ENCODE measurements at places on chromosomes 3 and 15.

GRCh38 chr3:128970740-128971047, 23.2 kb downstream of the CFAP92 start:
- DNase-seq: no peak

- DNase-seq: no peak
Measured at GRCh38 chr15:57655809-57656208, 50.7 kb upstream of the POLR2M start.

DNA sequence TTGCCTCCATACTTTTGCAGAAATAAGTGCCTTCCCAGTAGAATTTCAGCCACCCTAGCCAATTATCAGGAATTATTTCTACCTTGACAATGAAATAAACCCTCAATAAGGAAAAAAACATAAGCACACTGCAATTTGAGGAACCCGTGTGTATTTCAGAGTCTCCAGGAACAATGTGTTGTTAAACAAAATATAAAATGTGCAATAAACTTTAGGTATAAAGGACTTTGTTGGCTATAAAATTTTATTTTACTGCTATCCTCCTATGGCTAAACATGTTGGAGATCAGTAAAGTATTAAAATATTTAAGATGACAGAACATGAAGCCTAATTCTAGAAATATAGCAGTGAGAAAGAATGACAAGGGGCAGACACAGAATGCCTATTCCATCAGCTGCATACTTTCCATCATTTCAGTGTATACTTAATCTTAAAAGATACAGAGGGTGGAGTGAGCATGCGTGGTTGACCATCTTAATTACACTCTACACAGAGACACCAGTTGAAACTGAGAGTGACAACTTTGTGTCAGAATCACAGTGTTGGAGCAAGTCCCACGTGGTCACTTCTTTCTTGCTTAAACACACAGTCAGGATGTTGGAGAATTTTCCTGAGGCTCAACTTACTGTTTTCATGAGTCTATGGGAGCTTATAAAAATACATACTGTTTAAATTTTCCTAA, 79.0 kb upstream of the SUCLG2 start:
- DNase-seq: no peak

GRCh38 chr15:33278816-33279612, 31.8 kb upstream of the RYR3 start:
- DNase-seq: no peak

GRCh38 chr3:25257026-25257425, 171.0 kb upstream of the RARB start:
- DNase-seq: no peak

GRCh38 chr3:153320585-153321128, 158.6 kb downstream of the RAP2B start:
- DNase-seq: no peak

DNA sequence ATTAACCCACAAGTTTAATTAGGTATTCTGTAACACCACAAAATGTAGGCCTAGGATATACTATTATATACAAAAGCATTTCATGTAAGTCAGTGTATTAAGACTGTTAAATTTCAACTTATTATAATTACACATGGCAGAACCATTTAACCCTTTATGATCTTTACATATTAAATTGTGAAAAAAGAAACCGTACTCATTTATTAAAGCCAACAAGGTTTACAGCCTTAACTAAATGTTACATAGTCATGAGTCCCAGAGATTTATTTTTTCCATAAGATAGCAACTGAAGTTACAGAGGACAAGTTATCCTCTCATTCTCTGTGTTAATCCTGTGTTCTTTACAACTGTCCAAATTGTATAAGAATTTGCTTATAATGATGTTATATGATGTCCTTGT, 615.8 kb upstream of the AGTR1 start:
- no peak for DNase-seq

DNA sequence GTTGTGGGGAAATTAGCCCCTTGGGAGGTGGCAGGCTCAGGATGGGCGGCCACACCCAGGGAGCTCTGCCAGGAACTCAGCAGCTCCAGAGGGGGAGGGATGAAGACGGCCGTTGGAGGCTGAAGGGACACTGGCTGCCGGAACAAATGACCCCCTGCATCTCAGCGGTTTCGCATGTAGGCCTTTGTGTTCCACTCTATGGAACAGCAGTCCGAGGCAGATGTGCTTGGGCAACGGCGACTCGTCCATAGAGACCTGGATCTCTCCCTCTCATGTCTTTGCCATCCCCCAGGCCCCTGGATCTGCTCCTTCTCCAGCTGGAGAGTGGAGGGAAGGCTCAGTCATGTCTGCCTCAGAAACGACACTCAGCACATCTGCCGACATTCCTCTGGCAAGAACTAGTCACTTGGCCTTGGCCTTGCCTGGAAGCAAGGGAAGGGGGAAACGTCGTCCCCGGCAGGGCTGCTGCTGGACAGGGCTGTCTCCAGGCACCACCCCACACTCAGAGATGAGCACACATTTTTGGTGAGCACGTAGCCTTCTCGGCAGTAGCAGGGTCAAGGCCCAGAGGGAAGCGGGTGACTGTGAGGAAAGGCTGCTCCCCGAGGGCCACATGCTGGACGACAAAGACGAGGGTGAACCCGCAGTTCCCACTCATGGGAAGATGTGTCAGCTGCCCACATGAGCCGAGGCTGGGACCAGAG, 83.8 kb downstream of the ASB7 start:
- no peak for DNase-seq

DNA sequence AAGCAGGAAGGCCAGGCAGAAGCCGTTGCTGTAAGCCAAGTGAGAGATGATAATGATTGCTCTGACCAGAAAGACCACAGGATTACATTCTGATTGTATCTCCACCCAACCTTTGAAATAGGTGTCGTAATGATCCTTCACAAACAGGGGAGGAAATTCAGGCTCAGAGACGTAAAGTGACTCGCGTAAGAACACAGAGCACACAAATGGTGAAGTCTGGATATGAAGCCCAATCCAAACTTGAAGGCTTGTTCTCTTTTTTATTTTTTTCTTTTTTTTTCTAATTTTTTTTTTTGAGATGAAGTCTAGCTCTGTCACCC, 25.3 kb upstream of the PIAS1 start:
- DNase-seq: no peak

GRCh38 chr3:146403792-146404191, 65.6 kb downstream of the PLSCR2 start:
- DNase-seq: no peak

GRCh38 chr3:17941766-17942165, 199.3 kb upstream of the TBC1D5 start:
- DNase-seq: no peak

GRCh38 chr3:98745718-98746117, 17.4 kb upstream of the ST3GAL6 start:
- no peak for DNase-seq

GRCh38 chr3:127734754-127735473, 62.2 kb downstream of the ABTB1 start:
- no peak for DNase-seq

- DNase-seq: no peak
Measured at GRCh38 chr15:70199540-70200410, 102.1 kb upstream of the TLE3 start.

DNA sequence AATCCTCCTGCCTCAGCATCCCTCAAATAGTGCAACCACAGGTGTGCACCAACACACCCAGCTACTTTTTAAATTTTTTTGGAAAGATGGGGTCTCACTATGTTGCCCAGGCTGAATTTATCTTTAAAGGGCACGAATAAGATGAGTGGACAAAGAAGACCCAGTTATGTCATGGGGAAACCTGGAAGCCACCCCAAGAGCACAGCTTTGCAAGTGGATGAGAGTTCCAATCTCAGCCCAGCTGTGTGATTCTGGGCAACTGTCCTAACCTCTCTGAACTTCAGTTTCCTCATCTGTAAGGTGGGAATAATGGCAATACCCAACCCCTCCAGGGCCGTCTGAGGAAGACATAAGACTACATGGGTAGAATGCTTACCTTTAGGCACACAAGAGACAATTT, 32.2 kb downstream of the DNAJB8 start:
- no peak for DNase-seq

DNA sequence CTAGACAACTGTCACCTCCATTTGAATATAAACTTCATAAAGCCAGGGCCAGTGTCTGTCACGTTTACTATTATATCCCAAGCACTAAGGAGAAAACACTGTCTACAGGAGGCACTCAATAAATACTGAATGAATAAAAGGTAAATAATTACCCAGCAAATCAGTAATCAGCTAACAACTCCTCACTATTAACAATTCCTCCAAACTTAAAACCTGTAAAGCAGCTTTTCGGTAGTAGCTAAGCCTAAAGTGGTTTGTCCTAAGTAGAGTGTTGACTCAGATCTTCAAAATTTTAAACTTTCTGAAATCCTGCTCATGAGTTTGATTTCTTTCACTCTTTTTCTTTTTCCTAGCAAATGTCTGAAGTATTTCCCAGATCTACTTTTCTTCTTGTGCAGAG, 39.9 kb downstream of the C3orf80 start:
- DNase-seq: no peak

- no peak for DNase-seq
Measured at GRCh38 chr3:45701172-45701867, 12.1 kb downstream of the SACM1L start.

- no peak for DNase-seq
Measured at GRCh38 chr15:94582368-94582767, 351.0 kb downstream of the MCTP2 start.

DNA sequence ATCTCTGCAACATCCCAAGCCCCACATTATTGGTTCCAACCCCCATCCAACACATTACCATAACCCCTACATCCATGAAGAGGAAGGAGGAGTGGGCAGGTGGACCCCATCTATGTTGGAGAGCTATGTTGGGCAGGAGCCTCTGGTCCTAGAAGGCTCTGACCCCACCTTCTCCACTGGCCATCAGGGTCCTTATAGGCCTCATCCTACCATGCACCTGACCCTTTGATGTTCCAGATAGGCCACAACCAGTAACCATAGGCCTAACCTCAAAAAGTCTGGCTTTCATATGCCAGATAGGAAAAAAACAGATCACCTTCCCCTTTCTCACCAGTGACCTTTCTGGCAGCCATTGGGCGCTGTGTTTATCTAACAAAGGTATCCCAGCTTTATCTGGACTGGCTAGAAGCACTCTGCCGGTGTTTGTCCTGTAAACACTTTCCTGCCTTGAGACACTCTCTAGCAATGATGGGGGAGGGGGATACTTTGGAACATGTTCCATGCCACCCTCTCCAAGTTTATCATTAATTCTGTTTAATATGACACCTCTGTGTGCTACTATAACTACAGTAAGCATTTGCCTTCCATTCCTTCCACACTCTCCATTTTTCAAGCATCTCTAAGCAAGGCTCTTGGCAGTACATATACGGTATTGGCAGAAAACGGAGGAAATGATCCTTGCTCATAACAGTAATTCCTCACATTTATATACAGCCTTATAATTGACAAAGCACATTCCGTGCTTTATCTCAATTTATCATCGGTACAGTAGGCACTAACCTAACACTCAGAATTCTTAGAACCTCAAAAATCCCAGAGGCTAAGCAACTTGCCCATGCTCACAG, 377.1 kb downstream of the VPS13C start:
- DNase-seq: no peak

DNA sequence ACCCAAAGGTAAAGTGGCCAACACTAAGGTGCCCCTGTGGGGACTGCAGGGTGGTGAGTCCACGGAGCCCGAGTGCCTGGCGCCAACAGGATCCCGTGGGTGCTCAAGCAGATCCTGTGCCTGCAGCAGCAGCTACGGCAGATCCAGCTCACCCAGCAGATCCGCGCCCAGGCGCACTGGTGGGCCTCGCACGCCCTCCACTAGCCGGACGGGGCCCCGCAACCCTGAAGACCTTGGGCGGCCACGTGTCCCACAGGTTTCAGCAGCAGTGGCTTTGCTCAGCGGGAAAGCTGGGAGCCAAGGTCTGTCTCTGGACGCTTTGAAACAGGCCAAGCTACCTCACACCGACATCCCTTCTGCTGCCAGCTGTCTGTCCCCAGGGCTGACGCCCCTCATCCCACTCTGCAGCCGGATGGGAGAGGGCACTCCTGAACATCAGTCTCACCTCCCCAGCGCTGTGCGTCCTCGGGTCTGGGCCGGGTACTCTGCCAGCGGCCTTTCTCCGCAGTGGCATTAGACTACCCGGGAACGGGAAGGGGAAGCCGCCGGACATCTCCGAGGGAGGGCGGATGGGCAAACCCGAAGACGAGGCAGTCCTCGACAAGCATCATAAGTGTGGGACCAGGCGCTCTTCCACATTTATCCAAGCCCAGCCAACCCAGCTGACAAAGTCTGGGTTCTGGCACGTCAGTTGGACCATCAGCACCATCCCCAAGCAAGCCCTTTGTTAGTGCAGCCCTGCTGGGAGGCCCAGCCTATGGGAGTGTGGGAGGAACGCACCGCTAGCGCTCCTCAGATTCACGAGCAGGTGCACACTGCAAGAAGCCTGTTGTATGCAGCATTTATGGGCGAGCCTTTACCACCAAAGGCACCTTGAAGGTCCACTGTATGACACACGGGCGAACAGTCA, 212.6 kb upstream of the UBE2E2 start:
- no peak for DNase-seq

GRCh38 chr3:191085091-191085490, 114.0 kb upstream of the OSTN start:
- no peak for DNase-seq

- DNase-seq: no peak
Measured at GRCh38 chr15:48416301-48416700, 85.1 kb downstream of the DUT start.

DNA sequence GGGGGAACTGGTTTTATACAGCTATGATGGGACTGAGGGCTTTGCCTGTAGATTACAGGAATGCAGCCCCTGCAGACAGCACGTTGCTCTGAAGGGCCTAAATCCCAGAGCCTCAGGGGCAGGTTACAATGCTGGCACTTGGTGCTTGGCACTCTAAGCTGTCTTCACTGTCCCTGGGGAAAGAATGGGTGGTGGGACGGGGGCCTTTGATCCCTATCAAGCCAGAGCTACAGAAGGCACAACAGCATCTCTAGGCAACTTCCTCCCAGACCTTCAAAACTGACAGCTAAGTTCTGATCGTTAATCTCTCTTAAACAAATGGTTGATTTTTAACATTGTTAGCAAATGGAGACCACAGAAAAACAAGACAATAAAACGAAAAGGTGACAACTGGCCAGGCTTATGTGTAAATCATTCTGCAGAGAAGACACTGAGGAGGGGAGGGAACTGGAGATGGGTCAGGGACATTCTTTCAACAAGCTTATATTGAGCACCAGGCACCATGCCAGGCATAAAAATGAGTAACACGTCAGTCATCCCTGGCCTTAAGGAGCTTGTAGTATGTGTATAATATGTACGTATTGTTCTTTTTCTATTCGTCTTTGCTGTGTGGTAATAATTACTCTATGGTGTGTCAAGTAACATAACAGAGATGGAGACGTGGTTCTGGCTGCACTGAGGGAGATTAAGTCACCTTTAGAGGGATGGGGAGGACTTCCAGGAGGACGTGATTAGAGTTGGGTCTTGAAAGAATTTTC, 49.1 kb downstream of the CA12 start:
- DNase-seq: no peak

GRCh38 chr15:67117370-67117769, 52.0 kb downstream of the SMAD3 start:
- DNase-seq: no peak

- DNase-seq: no peak
Measured at GRCh38 chr3:84806958-84807357, 151.8 kb upstream of the CADM2 start.

All from hematopoietic multipotent progenitor cell treated with erythropoietin and hydrocortisone succinate and interleukin-3 and kit ligand, for 17 days (in vitro differentiated cells).